ENCODE measurements at places on chromosomes 6 and 20.

DNA sequence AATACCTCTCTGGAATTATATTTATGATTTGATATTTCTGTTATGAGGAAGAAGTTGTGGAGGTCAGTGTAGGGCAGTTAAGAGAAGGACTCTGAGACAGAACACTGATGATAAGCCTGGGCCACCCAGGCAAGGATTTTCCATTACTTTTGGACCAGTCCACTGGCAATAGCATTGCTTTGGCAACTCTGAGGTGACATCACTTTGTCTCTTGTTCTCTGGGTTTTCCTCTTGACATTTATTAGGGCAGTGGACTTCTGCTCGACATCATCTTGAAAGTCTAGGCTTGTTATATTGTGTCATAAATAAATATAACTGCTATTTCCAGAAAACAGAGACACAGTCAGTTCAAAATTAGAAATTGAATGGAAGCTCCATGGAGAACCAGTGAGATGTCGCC, 268.0 kb downstream of the SMOC2 start:
- H3K4me1 ChIP-seq: no peaks in the 10 kb centered on the region
- DNase-seq: no peak
- no peak overlapping the region for H3K27ac ChIP-seq
- H3K27me3 ChIP-seq: no peaks in the 10 kb centered on the region

GRCh38 chr6:39765508-39766065, 26.6 kb upstream of the DAAM2 start:
- no peaks in the 10 kb centered on the region for H3K36me3 ChIP-seq
- DNase-seq: no peak
- no peak overlapping the region for H3K27ac ChIP-seq
- H3K4me3 ChIP-seq: no peak overlapping the region
- no peaks in the 10 kb centered on the region for H3K4me1 ChIP-seq
- H3K27me3 ChIP-seq: no peaks in the 10 kb centered on the region

DNA sequence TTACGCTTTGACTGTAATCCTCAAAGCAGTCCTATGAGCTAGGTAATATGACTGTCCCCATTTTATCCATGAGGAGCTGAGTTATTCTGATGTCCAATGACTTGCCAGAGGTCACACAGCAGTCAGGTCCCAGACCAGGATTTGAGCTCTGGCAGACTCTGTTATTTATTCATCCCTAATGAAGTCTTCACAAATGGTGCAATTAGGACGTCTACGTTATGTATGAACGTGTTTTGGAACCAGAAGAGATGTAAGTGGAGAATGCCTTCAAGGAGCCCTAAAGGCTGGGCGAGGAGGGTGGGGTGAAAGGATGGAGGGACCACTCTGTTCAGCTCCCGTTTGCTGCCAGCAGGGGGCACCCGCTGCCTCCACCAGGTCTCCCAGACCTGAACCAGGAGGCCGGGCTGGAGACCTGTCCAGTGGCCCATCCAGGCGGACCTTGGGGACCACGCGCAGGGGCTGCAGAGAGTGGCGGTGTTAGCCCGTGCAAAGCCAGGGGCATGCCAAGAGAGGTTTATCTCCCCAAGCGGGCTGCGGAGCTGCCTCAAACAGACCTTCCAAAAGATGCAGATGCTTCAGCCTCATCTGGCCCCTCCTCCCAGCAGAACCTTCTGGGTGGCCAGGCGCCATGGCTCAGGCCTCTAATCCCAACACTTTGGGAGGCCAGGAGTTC, 15.2 kb upstream of the ZNF335 start:
- no peak overlapping the region for H3K4me3 ChIP-seq
- no peaks in the 10 kb centered on the region for H3K4me1 ChIP-seq
- H3K36me3 ChIP-seq: no peaks in the 10 kb centered on the region
- no peak overlapping the region for H3K27ac ChIP-seq

DNA sequence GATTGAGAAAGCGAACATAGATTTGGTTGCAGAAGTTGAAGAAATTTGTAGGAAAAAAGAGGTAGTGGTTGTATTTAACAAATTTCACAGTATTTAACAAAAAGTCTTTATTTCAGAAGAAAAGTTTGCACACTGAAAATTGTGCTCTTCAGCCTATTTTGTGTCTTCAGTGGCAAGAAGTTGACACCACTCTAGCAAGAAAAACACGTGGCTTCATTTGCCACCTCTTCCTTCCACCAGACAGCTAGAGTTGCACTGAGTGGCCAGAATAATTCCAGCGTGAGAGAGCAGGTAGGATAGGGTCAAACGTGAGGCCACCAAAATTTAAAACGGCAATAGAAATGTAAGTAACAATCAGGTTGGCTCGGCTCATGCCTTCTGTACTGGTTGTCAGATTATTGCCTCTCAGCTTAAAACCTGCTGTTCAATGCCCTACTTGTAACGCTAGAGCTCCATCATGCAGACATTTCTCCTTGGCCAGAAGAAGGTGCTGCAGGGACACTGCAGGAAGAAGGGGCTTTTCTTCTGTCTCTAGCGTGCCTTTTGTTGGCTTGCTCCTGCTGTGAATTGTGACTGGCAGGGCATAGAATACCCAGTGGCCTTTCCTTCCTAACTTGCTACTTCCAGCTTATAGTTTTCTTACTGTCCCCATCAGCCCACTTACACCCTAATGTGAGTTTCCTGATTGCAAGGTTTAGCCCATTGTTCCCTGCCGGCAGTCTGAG, 12.1 kb downstream of the TRAPPC3L start:
- peaks cover 16% of the 10 kb centered on the region for H3K4me1 ChIP-seq
- no peak for DNase-seq
- no peaks in the 10 kb centered on the region for H3K36me3 ChIP-seq

DNA sequence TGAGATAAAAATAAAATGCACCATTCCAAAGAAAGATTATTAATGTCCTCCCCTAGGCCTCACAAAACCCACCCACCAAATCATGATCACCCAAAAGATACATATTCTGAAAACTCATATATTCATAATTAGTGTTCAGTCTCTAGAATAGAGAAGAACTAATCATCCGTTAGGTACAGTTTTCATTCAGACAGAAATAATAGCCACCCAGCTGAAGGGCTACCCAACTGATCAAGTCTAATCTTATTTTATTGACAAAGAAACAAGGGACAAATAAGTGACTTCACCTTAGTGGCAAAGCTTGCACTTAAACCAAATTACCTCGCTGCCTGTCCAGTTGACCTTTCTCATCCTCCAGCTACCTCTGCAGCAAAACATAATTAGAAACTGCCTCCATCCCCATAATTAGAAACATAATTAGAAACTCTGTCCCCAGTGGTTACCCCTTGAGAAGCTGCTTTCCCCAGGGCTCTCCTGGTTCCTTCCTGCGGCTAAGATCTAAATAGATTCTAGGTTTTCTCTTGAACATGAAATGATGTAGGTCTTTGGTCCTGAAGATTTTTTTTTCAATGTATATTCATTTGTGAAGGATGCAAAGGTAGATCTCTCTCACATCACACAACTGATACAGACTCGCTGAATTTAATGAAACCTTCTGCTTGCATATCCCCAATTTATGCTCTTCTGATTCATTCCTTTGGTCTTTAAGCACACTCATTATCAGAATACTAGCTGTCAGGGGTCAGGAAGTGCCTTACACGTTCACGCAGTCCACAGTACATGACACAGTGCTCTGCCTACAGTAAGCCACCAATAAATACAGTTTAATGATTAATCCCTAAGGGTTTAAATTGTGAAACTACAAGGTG, 46.3 kb downstream of the HBS1L start:
- H3K27ac ChIP-seq: no peak overlapping the region
- H3K4me1 ChIP-seq: no peaks in the 10 kb centered on the region
- H3K27me3 ChIP-seq: no peaks in the 10 kb centered on the region
- no peaks in the 10 kb centered on the region for H3K36me3 ChIP-seq
- DNase-seq: no peak

- peaks cover 4% of the 10 kb centered on the region for H3K4me1 ChIP-seq
- H3K27ac ChIP-seq: no peak overlapping the region
- DNase-seq: no peak
- no peak overlapping the region for H3K4me3 ChIP-seq
- no peaks in the 10 kb centered on the region for H3K36me3 ChIP-seq
- no peaks in the 10 kb centered on the region for H3K27me3 ChIP-seq
Measured at GRCh38 chr6:84284428-84285049, 57.1 kb upstream of the CEP162 start.

- peak; percentile 29 for DNase-seq
- peaks cover 15% of the 10 kb centered on the region for H3K27me3 ChIP-seq
- peak overlapping the region; percentile 71 for H3K4me3 ChIP-seq
- no peaks in the 10 kb centered on the region for H3K36me3 ChIP-seq
- H3K27ac ChIP-seq: no peak overlapping the region
Measured at GRCh38 chr6:37695857-37696219, 1.8 kb downstream of the MDGA1 start.

DNA sequence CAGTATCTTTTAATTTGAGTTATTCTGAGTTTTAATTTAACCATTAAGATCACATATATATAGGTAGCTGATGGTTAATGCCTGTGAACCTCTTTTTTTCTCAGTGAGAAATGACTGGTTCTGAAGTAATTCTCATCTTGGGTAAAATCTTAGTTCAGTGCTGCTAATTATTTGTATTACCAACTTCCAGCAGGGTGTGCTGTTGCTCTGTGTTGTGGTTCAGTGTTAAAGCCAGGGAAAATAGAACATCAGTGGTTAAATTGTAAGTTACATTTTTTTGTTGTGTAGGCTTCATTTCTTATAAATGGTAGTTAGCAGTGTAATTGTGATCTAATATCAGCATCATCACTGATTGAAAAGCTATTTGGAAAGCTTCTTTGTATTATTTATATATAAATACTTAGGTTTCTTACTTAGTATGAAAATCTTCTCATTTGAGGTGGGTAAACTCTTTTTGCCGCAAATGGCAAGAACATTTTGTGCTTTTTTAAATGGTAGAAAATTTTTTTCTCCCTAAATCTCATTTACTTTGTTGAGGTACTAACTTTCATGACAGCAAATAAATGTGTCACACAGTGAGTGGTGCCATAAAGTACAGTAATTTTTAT, 43.7 kb downstream of the CDC5L start:
- H3K4me1 ChIP-seq: no peaks in the 10 kb centered on the region
- no peaks in the 10 kb centered on the region for H3K27me3 ChIP-seq
- H3K27ac ChIP-seq: no peak overlapping the region
- DNase-seq: peak; percentile 37

DNA sequence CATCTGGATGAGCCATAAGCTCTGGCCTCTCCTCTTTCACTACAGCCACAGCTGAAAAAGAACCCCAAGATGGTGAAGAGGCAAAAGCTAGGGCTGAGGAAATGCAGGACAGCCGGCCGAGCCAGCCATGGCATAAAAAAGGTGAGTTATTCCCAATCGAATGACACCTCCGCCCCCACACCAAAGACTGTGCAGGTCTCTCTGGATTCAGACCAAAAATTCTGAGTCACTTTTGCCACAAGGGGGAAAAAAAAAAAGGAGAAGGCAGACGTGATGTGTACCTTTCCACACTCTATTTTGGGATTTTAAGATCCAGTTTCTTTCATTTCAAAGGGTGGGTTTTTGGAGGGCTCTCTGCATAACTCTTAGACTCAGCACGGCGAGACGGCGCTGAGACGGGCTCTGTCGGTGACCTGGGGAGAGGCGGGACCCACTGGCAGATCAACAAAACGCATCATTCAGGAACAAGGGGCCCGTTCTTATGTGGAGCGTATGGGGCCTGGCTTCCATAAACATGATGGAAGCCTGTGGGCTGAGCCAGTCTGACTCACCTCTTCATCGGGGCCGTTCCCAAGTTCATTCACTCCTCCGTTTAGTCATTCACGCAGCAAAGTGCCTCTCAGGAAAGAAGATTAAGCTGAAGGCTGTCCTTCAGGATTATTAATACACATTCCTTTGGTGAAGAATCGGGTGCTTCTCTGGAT, 54.8 kb downstream of the NFATC2 start:
- peak overlapping the region; percentile 51 for H3K4me3 ChIP-seq
- H3K27ac ChIP-seq: peak overlapping the region; percentile 93
- no peaks in the 10 kb centered on the region for H3K36me3 ChIP-seq
- peak; percentile 91 for DNase-seq
- peaks cover 35% of the 10 kb centered on the region for H3K4me1 ChIP-seq
- no peaks in the 10 kb centered on the region for H3K27me3 ChIP-seq

DNA sequence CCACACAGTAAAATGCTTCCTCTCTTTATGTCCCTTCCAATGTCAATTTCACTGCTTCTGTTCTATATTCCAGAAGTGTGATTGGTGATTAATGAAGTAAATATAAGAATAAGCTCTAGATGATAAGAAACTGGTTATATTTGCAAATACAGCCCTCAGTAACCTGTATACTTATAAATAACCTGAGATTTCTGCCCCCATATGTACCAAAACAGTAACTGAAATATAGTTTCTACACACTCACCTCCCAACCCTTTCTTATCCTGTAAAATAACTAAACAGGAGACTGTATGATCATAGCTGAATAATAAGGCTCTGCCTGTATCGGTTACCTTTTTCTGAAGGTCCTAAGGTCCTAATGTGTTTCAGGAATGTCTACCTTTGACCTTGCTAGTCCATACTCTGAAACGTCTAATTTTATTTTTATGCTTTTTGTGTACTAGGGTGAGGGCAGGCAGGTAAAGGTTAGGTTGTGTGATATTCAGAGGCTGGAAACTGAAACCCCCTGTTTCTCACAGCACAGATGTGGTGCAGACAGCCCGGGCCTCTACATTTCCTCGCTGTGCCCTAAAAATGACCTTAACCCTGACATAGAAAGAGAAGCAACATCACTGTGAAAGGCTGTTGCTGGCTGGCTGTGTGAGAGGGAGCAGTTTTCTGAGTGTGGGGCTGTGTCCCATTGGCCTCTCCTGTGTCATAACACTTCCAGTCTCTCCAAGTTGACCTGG, 378.8 kb downstream of the CENPW start:
- no peak for DNase-seq
- no peak overlapping the region for H3K4me3 ChIP-seq
- no peaks in the 10 kb centered on the region for H3K36me3 ChIP-seq
- peaks cover 15% of the 10 kb centered on the region for H3K4me1 ChIP-seq
- no peak overlapping the region for H3K27ac ChIP-seq

DNA sequence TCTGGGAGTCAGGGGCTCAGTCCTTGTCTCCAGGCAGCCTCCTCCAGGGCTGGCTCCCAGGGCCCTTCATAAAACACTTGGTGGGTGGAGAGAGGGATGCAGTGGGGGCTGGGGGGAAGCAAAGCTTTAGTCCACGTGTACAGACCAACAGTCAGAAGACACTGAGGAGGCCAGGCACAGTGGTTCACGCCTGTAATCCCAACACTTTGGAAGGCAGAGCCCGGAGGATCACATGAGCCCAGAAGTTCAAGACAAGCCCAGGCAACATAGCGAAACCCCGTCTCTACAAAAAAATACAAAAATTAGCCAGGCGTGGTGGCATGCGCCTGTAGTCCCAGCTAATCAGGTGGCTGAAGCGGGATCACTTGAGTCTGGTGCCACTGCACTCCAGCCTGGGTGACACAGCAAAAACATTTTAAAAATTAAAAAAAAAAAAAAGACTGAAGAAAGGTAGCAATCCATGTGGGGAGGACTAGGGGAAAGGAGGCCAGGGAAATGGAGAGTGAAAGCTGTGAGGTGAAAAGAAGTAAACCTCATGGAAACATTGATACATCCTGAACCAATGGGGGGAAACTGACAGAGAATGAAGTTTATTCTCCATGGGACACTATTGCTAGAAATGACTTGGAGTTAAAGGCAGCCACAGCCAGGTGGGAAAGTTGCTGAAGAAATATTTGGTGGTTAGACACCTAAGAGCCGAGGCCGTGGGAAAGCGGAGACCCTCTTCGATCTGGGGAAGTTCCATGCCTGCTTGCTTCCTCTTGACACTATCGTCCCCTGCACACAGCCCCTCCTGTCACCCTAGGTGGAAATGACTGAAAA, 35.4 kb downstream of the PIM1 start:
- H3K27me3 ChIP-seq: peaks cover 3% of the 10 kb centered on the region
- no peak overlapping the region for H3K27ac ChIP-seq

Measured in astrocyte (in vitro differentiated cells and primary cell).